Uterus (tissue), 4 donors: ENCODE measurements at places on chromosomes 3 and 15. TPM values are rescaled to one million over a fixed set of nuclear protein-coding genes. Genes with fewer than 3 reads are reported as not detected.
A peak's percentile ranks its signal among the peaks of the same experiment; 100 is the strongest.

DNA sequence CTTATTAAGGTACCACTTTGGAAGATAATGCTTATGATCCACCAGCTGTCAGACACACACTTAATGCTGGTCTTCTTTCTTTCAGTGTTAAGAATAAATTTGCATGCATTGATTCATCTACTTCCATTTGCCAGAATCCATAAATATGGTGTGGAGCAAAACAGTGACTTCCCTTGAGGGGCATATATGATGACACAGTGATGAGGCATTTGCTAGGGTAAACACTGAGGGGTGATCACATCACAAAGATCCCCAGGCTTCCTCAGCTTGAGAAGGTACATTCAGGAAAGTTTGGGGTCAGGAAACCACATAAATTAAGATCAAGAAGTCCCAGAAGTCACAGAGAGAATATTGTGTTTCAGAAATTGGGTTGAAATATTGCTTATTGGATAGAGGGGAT is 9.9 kb upstream of the ZBED2 start:
- no peak for DNase-seq

DNA sequence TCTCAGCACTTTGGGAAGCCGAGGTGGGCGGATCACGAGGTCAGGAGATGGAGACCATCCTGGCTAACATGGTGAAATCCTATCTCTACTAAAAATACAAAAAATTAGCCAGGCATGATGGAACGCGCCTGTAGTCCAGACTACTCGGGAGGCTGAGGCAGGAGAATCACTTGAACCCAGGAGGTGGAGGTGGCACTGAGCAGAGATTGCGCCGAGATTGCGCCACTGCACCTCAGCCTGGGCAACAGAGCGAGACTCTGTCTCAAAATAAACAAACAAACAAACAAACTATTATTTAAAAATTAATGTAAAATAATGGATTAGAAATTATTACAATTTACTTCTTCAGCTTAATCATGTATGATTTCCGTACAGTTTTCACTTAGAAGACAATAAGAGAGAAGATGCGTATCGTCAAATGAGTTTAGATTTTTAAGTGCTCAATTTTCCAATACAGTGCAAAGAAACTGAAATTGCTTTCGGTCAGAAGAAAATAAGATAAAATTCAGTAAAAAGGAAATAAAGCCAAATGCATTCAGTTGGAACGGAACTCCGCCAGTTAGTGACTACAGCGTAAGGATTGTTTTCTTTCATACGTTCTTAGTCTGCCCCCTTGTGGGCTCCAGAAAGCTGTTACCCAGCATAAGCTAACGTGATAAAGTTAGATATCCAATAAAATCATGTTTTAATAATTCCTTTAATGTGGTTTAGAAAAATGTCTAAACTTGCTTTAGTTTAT is 24.8 kb downstream of the AADAC start:
- peak; percentile 60 for DNase-seq

- no peak for DNase-seq
Observed at GRCh38 chr3:65607101-65607500, 431.6 kb downstream of the MAGI1 start.

DNA sequence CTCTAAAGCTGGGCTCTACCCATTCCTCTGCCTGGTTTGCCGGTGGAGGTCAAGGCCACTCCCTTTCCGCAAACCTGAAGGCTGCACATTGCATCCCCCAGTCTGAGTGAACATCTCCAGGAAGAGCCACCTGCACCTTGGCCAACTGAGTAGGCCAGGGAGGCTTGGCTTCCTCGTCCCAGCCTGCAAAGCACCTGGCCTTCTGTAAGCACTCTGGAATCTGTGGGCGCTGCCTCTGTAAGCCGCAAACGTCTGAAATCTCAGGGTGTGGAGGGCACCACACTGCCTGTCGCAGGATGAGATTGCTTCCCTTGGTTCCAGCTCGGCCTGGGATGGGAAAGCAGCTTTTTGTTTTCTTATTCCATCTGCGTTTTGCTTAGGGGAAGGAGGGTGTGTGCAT is 81.3 kb downstream of the SEC22A start:
- DNase-seq = no peak

CDHR4 gene
- total RNA-seq = 1.6 TPM

GRCh38 chr3:141547791-141548190 is 61.0 kb downstream of the RASA2 start:
- no peak for DNase-seq

- DNase-seq = no peak
Observed at GRCh38 chr3:79872483-79872882, 104.7 kb upstream of the ROBO1 start.

- no peak for DNase-seq
Observed at GRCh38 chr3:117285737-117286136, 576.2 kb downstream of the TUSC7 start.
